ENCODE measurements at places on chromosomes 4 and X.

- DNase-seq = no peak
Measured at GRCh38 chrX:24301806-24302205, 12.1 kb downstream of the SUPT20HL2 start.

GRCh38 chrX:52852110-52852860 lies 15.6 kb downstream of the XAGE3 start:
- no peak for DNase-seq

DNA sequence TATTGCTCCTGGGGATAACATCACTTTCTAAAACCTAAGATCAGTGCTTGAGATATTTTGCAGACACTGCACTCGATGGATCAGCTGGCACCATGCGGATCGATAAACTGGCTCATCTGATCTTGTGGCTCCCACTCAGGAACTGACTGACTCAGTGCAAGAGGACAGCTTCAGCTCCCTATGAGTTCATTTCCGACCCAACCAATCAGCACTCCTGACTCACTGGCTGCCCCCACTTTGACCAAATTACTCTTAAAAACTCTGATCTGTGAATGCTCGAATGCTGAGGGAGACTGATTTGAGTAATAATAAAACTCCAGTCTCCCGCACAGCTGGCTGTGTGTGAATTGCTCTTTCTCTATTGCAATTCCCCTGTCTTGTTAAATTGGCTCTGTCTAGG lies 110.1 kb downstream of the ANAPC4 start:
- DNase-seq = no peak

GRCh38 chrX:77949840-77950239 lies 19.6 kb downstream of the PGAM4 start:
- no peak for DNase-seq

GRCh38 chr4:7803371-7803770 lies 136.3 kb downstream of the AFAP1 start:
- no peak for DNase-seq

DNA sequence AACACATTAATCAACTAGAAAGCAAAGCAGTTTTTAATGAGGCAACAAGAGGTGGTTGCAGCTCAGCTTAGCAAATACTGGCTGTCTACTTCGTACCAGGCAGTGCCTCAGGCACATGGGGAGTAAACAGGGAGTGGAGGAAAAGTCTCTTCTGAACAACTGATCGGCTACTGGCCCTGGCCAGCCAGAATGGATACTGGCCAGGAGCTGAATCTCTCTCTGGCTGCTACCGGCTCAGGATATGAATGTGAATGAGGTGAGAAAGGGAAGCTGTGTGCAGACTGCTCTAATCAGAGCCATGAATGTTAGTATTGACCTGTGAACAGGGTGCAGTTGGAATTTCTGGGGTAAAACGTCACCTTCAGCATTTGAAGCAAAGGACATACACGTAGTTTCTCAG lies 77.3 kb downstream of the STK32B start:
- DNase-seq = no peak

- peak; percentile 39 for DNase-seq
Measured at GRCh38 chr4:113276464-113277170, 227.2 kb downstream of the ANK2 start.

- no peak for DNase-seq
Measured at GRCh38 chr4:165864271-165864670, 8.8 kb upstream of the TLL1 start.

GRCh38 chrX:13852001-13852695 lies 35.3 kb upstream of the GPM6B start:
- no peak for DNase-seq

DNA sequence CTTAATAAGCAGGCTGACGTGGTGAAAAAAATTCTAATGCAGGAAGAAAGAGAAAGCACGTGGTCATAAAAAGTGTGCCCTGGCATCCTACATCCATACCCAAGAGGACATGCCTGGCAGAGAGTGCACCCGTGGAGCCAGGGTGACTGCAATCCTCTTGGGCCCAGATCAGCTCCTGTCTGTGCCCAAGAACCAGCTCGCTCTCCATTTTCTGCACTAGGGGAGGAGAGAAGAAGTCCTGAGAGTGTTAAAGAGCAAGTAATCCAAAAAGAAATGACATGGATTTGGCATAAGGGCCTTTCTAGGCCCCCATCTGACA lies 483.1 kb downstream of the BCOR start:
- no peak for DNase-seq

GRCh38 chrX:112734290-112734689 lies 54.6 kb upstream of the LHFPL1 start:
- peak; percentile 28 for DNase-seq

- no peak for DNase-seq
Measured at GRCh38 chr4:170106900-170107299, 17.1 kb upstream of the AADAT start.

- no peak for DNase-seq
Measured at GRCh38 chrX:118350706-118351105, 4.8 kb downstream of the WDR44 start.

GRCh38 chr4:78551420-78552351 lies at the start of gene ANXA3:
Gene ANXA3 (plus strand): TSS chr4:78551770. CDS start chr4:78554474, 2,704 bp downstream.
- DNase-seq = peak; percentile 24

DNA sequence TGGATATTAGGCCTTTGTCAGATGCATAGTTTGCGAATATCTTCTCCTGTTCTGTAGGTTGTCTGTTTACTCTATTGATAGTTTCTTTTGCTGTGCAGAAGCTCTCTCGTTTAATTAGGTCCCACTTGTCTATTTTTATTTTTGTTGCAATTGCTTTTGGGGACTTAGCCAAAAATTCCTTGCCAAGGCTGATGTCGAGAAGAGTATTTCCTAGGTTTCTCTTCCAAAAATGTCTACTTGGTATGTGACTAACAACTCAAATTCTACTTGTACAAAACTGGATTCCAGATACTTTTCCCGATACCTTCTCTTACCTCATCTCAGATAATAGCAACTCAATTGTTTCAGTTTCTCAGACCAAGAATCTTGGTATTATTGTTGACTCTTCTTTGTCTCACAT lies 142.4 kb upstream of the GLRA2 start:
- DNase-seq = no peak

DNA sequence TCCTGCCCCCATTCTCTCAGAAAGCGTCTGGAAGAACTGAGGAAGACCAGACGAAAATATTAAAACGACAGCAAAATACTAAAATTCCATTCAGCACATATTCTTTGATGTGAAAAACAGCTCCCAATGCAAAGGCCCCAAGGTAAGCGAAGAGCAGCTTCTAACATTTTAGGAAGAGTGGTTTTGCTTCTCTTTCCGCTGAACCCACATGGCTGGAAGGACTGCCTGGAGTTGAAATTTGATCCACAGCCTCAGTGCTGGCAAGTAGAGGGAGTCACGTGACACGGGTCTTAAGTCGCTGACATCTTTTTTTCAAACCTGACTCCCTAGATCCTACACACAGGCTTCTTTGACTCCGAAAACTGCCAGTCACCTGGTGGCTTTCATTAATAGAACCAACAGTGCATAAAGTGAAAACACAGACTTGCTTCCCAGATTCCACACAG lies at the start of gene FAM13A:
TSS of gene FAM13A (minus strand) at position 233 of the 446 bp plus-strand sequence. CDS start at position 12, 221 bp downstream.
- peak; percentile 86 for DNase-seq

DNA sequence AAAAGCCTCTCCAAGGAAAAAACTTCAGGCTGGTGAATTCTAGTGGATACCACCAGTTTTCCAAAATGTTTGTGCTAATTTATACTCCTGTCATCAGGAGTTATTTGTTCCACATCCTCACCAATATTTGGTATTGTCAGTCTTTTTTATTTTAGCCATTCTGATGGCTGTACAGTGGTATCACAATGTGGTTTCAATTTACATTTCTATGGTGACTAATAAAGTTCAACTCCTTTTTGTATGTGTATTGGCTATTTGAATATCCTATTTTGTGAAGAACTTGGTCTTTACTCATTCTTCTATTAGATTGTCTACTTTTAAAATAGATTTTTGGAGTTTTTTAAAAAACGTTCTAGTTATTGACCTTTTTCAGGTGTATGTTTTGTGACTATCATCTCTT lies 33.0 kb upstream of the FRAS1 start:
- peak; percentile 7 for DNase-seq

GRCh38 chr4:52296341-52296740 lies 245.2 kb downstream of the SPATA18 start:
- no peak for DNase-seq

GRCh38 chr4:74328501-74328900 lies 20.2 kb downstream of the EPGN start:
- DNase-seq = no peak

GRCh38 chrX:10021461-10022272 lies 54.5 kb downstream of the CLDN34 start:
- peak; percentile 34 for DNase-seq

GRCh38 chr4:67550451-67550850 lies 5.1 kb upstream of the CENPC start:
- DNase-seq = no peak

Data from AG08395 (cell line).